ENCODE measurements at places on chromosomes 4 and X.

GRCh38 chr4:10803713-10804343 lies 119.3 kb upstream of the CLNK start:
- no peak for DNase-seq

DNA sequence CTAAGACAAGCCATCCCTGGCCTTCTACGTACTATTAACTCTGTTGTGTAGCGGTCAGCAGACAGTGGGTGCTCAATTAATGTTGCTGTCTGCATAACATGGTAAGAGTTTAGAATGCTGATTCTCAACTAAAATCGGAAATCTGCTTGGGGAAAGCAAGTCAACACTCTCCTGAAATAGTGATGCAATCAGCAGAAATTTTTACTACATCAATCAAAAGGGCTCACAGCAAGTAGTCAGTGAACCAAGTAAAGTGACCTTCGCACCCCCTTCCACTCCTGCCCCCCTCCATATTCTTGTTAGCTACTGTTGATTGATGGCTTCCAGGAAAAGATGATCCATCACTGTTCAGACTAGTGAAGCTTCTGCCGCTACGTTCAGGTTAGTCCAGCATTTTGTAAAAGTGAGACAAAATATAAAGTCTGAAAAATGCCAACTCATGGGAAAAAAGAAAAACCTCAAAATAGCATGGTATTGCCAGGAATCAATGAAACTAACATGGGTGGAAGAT lies 247.9 kb downstream of the HNRNPD start:
- DNase-seq, result no peak

GRCh38 chrX:37434362-37434761 lies 85.2 kb downstream of the PRRG1 start:
- no peak for DNase-seq

GRCh38 chr4:94757192-94758140 lies at the start of gene BMPR1B:
TSS of gene BMPR1B (plus strand) at chr4:94757955. CDS start at chr4:95104425, 346,470 bp downstream.
- DNase-seq, result no peak

DNA sequence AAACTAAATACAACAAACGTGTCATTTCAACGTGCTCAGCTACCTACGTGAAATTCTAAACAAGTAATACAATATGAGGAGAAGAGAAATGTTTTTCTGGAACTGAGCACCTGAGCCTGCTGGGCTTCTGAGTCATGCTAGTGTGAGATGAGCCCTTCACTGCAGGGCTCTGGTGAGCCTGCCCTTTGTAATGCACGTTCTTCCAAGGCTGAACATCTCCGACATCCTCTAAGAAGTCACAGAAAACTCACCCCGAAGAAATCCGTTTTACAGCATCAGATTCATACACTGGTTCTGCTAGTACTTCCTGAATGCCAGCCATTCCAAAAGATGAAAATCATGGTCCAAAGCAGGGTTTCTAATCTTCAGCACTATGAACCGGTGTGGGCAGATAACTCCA lies 157.1 kb downstream of the AMELX start:
- DNase-seq, result no peak

DNA sequence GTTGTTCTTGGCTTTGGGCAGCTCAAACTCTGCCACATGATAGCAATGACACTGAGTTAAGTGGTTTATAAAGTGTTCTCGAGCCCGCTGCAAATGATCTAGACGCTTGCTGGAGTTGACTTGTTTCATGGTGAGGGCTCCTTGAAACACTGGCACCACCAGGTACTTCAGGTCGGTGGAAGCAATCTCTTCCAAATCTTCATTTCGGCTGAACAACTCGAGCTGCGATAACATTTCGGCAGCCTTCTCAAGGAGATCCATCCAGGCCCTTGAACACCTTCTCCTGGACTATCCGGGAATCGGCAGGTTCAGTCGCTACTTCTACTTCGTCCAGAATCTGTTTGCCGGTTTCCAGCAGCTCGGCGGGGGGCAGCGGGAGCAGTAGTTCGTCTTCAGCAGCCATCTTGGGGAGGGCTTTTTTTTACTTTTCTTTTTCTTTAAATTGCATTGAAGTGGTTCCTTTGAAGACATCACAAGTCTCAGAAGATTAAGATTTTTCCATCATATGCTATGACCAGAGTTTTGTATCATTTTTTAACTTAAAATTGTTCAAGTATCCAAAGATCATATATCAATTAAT lies 28.0 kb downstream of the HNRNPDL start:
- DNase-seq, result no peak

DNA sequence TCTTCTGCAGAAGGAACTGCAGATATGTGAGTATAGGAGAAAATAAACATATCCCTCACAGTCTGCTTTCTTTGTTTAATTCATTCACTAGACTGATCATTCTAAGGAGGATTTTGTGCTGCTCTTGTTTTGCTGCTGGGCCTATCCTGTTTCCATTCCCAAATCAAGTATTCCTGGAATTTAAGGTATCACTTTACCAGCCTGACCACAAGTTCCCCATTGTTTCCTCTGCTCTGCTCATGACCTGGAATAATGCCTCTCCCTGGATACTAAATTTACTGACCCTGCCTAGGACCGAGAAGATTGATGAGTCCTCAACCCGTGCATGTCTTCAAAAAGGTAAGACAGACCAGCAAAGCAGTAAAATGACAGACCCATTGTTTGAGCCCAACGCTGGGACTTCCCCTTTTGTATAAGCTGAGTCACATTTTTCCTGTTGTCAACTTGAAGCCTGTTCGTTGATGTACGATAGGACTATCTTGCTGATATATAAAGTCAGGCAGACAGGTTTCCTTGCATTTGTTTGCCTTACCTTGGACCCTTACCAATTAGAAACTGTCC lies 85.5 kb upstream of the TET2 start:
- no peak for DNase-seq

GRCh38 chrX:15522464-15522863 lies 21.9 kb downstream of the BMX start:
- no peak for DNase-seq

- DNase-seq, result no peak
Measured at GRCh38 chr4:37662251-37662650, 23.9 kb downstream of the RELL1 start.

DNA sequence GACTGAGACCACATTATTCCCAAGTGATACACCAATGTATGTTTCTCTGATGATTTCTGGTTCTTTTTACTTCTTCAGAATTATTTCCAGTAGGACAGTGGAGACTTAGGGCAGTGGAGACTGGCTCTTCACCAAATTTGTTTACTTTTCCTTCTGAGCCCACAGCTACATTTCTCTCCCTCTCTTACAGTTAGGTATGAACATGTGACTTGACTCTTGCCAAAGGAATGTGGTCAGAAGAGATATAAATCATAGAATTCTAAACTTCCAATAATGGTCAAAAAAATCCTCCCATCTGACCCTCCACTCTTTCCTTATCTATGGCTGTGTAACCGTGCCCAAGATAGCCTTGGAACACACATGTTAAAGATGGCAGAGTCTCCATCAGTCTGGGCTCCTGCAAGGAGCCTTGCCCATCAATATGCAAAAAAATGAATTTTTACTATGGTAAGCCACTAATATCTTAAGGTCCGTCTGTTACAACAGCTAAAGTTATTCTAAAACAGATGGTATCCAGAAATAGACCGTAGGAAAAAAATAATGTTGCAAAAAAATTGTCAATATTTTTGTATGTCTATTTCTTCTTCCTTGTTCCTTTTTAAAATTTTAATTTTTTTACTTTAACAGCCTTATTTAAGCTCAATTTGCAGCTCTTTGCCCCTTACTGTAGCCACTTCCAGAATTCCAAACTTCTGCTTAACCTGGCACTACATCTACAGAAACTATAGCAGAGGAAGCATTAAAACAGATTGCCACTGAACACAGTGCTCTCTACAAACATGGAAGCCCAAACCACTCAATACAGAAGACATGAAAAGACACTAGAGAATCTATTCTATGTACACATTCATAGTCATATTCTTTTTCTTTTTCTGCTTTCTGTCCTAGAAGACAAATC lies 260.7 kb downstream of the COL25A1 start:
- DNase-seq, result no peak

GRCh38 chr4:78818530-78819079 lies 42.5 kb downstream of the BMP2K start:
- no peak for DNase-seq

- DNase-seq, result no peak
Measured at GRCh38 chr4:142452161-142452855, 393.8 kb downstream of the INPP4B start.

DNA sequence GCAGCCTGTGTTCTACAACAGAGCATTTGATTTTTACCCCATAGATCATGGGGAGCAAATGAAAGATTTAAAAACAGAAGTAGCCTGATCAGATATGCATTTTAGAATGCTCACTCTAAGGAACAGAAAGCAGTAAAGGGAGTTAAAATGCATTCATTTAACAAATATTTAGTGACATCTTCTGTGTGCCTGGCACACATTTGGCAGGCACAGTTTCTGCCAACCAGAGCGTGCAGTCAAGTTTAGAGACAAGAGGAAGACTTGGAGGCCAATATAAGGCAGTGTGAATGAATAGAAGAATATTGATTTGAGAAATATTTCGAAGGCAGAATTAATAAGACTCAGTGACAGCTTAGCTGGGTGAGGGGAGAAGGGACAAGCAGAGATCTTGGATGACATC lies 210.1 kb downstream of the KDR start:
- no peak for DNase-seq

DNA sequence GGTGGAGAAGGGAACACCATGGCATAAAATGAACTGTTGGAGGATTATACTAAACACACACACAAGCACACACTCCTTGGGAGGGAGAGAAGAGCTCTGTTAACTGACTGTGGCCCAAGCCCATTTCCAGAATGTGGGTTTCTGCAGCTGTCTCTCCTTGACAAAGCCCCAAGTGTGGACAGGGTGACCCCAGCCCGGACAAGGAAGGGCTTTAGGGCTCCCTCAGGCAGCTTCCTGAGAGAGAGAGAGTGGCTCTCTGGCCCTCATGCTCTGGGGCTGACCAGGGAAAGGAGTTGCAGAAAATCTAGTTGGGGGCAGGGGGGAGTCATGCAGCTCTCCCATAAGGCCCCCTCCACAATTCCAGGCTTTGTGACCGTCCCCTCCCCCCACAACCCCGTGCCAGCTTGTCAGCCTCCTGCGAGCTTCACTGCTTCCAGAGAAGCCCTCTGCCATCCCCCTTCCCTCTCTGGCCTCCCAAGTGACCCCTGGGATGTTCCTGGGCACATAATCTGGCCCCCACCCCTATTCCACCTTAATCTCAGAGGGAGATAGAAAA lies 590 bp downstream of the ARHGEF9 start:
- DNase-seq, result no peak

DNA sequence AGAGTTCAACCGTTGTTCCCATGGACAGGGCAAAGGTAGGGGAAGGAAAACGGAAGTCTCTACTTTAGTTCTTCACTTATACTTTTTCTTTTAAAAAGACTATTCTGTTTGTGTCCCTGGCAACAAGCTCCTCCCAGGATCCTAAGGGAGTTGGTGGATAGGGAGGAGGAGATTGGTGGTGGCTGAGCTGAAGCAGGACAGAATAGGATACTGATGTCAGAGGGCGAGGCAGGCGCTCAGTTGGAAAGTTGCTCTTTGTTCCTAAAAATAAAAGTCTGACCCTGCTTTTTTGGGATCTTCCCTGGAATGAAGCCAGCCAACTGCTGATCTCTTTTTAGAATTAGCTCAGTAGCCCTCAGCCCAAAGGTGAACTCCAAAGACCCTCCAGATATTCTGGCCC lies 104.7 kb downstream of the MGST2 start:
- no peak for DNase-seq

GRCh38 chrX:81377329-81377728 lies 175.4 kb downstream of the SH3BGRL start:
- peak; percentile 11 for DNase-seq
